ENCODE measurements at places on chromosomes 5 and 9.

DNA sequence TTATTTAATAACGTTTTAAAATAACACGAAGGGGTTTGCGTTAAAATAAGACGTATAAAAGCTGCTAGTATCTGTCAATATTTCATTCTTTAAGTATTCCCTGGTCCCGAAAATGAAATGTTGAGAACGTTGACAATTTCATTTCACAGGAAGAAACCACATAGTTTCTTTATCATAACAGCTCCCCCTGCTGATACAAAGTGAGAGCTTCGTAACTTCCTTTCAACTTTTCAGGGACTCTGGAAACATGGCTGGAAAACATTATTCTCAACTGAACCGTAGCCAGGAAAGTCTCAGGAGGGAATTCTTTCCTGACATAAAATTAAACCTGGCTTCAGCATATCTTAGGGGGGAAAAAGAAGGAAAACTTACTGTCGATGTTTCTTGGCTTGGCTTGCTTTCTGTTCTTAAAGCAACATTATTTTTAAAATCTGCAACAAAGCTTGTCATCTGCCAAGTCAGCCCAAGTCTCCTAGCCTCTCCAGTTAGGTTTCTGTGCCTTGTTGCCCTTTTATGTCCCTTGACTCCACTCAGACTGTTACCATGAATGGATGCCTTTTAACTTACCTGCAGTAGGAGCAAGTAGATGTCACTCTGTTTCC lies 122.9 kb upstream of the DAB2 start:
- peak; percentile 62 for DNase-seq

DNA sequence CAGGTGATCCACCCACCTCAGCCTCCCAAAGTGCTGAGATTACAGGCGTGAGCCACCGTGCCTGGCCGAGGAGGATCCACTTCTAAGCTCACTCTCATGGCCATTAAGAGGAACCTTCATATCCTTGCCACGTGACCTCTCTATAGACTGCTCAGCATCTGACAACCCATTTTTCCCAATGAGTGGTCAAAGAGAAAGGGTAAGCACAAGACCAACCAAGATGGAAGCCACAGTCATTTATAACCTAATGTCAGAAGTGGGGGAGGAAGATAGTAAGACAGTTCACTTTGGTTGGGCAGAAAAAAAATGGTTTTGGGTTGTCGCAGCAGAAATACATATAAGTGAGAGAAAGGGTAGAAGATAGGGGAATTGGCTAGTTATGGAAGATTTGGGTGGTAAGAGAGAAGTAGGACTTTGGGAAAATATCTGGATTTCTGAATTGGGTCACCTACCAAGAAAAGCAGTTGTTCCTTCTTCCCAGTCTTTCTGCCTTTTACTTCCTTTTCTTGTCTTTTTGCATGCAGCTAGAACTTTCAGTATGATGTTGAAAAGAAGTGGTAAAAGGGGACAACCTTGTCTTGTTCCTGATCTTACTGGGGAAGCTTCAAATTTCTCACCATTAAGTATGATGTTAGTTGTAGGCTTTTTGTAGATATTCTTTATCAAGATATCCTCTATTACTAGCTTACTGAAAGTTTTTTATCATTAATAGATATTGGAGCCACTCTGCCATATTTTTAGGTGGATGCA lies 15.6 kb downstream of the SNX2 start:
- DNase-seq = no peak

DNA sequence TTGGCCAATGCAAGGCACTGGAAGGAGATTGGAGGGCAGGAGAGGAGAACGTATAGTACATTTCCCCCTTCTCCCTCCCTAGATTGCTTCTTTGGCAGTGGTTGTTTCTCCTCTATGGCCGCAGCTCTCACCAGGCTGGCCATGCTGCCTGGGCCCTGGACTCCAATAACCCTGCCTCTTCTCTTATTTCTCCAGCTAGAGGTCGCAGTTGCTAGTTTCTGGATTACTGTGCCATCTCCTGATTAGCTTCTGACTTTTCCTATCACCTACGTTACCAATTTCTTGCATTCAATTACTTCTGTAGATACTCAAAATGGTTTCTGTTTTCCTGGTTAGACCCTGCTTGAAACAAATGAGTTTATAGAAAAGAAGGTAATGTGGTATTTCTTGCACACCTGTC lies 2.4 kb upstream of the MACIR start:
- no peak for DNase-seq

DNA sequence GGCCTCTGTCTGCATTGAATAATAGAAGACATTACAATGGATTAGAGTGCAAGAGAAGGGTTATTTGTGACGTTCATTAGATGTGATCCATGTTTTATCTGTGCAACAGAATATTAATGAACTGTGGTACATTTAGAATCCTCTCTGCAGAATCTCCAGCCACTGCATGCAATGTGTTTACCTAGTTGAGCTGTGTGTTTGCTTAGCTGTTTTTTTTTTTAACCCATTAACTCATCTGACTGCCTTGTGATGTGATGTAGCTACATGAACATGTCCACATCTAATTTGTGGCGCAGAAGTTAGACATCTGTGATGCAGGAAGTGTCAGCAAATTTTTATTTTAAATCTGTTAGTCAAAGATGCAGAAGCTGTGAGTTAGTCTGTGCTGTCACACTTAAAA lies 236.9 kb downstream of the CD180 start:
- no peak for DNase-seq

DNA sequence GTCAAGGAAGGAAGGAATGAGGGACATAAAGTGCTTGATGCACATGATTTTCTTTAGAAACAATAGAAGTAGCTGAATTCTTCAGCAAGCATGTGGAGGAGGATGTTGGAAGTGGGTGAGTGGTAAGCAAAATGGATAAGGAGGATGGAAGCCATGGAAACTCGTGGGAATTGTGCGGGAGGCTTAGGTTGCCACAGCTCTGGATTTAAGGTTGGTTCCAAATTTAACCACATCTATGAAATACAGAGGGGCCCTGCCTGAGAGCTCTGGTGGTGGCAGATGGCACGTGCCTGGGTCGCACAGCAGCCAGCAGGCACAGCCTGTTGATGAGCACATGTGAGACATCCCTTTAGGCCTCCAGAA lies 284.7 kb downstream of the SMARCA2 start:
- no peak for DNase-seq

GRCh38 chr5:151288180-151288579 lies 15.4 kb downstream of the SLC36A3 start:
- no peak for DNase-seq

DNA sequence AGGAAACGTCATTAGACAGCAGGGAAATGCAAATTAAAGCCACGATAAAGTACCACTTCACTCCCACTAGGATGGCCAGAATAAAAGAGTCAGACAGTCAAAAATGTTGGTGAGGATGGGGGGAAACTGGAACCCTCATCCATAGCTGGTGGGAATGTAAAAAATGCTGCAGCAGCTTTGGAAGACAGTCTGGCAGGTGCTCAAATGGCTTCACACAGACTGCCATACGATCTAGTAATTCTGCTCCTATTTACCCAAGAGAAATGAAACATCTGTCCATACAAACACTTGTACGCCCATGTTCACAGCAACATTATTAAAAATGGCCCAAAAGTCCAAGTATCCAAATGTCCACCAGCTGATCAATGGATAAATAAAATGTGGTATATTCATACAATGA lies 158.9 kb upstream of the PHYKPL start:
- DNase-seq = no peak

GRCh38 chr9:121399883-121400607 lies 30.0 kb upstream of the STOM start:
- DNase-seq = peak; percentile 43

DNA sequence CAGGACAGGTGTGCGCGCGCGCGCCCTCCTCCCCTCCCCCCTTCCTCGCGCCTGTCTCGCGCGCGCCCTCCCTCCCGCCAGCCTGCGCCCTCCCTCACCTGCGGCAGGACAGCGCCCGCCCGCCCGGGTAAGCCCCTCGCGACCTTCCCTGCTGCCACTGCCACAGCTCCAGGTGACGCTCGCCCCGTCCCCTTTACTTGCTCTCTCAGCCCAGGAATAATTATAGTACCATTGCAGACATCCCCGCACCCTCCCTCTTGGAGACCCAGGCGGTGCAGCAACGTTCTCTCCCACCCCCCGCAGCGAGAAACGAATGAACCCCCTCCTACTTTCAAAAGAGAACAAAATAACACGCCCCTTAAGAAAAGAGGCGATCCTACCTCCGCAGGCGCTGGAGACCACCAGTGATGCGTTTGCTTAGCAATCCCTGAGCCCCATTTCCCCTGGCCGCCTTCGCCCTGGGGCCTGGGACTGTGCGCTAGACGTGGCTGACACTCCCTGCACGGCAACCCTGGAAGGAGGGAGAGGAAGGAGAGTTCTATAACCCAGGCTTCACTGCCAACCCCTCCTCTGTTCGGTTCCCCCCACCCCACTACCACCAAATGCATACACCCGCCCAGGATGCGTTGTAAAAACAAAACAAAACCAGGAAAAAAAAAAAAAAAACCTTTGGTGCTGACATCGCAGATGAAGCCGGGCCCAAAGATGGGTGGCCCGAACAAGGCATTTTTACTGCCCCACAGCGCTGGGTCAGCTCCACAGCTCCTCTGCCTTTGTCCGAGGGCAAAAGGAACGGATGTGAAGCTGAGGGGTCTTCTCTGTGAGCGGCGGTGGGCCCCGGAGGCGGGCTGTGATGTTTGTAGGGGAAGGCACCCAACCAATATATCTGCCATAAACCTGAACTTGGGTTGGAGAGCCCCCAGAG lies 5.6 kb upstream of the PURA start:
- DNase-seq = peak; percentile 27

- no peak for DNase-seq
Observed at GRCh38 chr9:126487856-126488255, 125.9 kb upstream of the LMX1B start.

DNA sequence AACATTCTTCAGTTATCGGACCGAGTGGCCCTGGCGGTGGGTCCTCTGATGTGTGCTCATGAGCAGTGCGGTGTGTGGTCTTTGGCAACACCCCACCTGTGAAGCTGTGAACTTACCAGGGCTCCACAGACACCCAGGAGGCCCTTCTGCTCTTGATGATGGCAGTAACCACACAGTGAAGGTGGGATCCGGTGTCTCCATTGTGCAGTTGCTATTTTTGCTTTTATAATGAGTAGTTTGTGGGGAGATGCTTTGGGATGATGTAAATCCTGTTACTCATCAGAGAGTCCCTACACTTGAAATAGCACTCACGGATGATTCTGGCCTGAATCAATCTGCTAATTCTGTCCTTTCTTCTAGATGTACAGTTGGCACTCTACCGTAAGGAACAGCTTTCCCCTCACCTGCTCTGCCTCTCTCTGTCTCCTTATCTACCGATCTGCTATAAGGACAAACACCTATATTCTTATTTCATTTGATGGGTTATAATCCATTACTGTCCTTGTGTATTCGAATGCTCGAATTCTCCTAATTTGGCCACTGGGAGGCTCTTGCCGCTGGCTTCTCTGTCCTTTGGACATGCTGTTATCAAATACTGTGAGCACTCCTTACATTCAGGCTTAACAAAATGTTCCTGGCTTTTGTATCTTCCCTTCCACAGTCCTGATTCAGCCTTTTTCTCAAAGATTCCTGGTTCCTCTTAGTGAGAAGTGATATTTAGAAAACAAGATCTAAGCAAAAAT lies 20.2 kb downstream of the ATPSCKMT start:
- peak; percentile 65 for DNase-seq

DNA sequence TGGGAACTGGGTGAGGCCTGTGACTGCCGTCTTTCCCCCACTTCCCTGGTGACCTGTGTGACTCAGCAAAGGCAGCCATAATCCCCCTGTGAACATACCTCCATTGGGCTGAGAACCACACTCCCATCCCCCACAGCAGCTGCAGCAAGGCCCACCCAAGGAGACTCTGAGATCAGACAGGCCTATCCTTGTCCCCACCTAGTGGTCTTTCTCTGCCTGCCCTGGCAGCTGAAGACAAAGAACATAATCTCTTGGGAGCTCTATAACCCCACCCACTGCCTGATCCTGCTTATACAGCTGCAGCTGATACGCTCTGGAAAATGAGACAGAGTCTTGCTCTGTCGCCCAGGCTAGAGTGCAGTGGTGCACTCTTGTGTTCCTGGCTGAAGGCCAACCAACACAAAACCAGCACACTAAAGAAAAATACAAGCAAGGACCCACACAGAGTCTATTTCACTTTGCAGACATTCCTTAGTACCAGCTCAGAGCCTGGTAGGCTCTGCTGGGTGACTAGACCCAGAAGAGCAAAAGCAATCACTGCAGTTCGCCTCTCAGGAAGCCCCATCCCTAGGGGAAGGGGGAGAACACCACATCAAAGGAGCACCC lies 106.7 kb downstream of the MCTP1 start:
- no peak for DNase-seq

DNA sequence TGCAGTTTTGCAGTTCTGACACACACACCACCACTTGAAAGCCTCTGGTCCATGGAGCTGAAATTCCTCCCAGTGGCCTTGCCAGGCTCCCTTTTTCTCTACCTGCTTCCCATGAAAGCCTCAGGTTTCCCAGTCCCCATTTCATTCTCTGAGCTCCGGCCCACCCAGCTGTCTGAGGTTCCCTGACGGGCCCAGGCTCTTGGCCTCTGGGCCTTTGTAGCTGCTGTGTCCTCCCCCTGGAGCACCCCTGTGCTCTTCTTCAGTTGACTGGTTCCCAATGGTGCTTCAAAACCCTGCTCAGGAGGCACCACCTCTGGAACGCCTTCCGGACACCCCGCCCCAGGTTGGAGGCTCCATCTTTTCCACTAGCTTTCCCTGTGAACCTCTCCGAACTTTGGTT lies 155.9 kb upstream of the SHB start:
- DNase-seq = no peak

DNA sequence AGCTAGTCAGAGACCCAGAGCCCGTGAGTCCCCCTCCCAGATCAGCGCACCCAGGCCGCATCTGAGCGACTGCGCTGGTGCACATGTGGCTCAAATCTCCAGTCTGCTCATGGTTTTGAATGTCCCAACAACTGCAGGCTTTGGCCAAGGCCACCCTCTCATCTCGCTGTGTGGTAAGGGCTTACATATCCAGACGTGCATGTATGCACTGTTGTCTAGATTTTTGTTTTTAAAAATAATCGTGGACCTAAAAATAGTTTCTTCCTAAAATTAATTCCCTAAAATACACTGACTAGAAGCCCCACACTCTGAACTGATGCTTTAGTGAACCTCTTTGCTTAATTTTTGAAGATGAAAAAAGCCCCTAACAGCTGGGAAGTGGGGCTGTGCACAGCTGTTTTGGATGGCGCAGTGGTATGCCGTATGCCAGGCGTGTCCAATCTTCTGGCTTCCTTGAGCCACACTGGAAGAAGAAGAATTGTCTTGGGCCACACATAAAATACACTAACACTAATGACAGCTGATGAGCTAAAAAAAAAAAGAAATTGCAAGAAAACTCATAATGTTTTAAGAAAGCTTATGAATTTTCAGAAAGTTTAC lies 143.0 kb upstream of the LHFPL2 start:
- no peak for DNase-seq

GRCh38 chr5:164207646-164208045 lies 702.2 kb downstream of the MAT2B start:
- no peak for DNase-seq

- DNase-seq = peak; percentile 35
Observed at GRCh38 chr5:126837906-126838539, 61.1 kb downstream of the LMNB1 start.

- no peak for DNase-seq
Observed at GRCh38 chr5:173542159-173542558, 74.3 kb downstream of the BOD1 start.

Measured in AG20443 (cell line).